CD8-positive, alpha-beta memory T cell (primary cell): ENCODE measurements at places on chromosomes 6 and 20. TPM values are rescaled to one million over a fixed set of nuclear protein-coding genes. Genes with fewer than 3 reads are reported as not detected.

Gene SLC35B3
- total RNA-seq = 11.0 TPM

Gene MYO6
- total RNA-seq = 5.4 TPM

Gene ZNF217
- total RNA-seq = 54.3 TPM

Gene ECT2L
- not detected for total RNA-seq

Gene LST1
- total RNA-seq = 22.4 TPM

Gene TNFRSF6B
- total RNA-seq = not detected

Gene PET117
- 14.7 TPM for total RNA-seq

Gene GSTA3
- not detected for total RNA-seq

Gene SASH1
- 0.72 TPM for total RNA-seq

Gene GUCA1A
- total RNA-seq = not detected

DNA sequence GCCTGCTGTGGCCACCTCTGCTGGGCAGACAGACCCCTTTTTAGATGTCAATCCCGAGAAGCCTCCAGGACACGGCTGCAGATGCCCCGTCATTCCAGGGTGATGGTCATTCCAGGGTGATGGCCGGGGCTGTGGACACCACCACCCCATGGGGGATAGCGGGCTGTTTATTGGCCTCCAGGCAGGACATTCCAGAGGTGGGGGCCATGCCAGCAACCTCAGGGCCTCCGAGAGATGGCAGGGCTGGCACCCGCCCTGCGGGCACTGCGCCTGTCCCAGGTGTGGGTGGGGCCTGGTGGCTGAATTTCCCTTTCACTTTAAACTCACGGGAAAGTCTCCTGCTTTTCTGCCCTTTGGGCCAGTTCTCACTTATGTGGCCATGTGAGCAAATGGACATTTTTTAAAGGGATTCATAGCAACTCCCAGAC lies 14.5 kb downstream of the COL9A3 start:
- no peaks in the 10 kb centered on the region for H3K27me3 ChIP-seq
- H3K27ac ChIP-seq = no peak overlapping the region
- no peak for DNase-seq
- H3K4me3 ChIP-seq = no peak overlapping the region
- no peaks in the 10 kb centered on the region for H3K36me3 ChIP-seq

GRCh38 chr6:170284126-170284773 lies 6.6 kb downstream of the DLL1 start:
- no peaks in the 10 kb centered on the region for H3K36me3 ChIP-seq
- no peak overlapping the region for H3K4me3 ChIP-seq
- no peak overlapping the region for H3K27ac ChIP-seq
- peaks cover 21% of the 10 kb centered on the region for H3K27me3 ChIP-seq
- peaks cover 17% of the 10 kb centered on the region for H3K4me1 ChIP-seq

- no peaks in the 10 kb centered on the region for H3K4me1 ChIP-seq
- no peaks in the 10 kb centered on the region for H3K36me3 ChIP-seq
- H3K27ac ChIP-seq = no peak overlapping the region
- H3K27me3 ChIP-seq = no peaks in the 10 kb centered on the region
- no peak for DNase-seq
These were observed 30.8 kb downstream of the KDM1B start for GRCh38 chr6:18186033-18186432.

DNA sequence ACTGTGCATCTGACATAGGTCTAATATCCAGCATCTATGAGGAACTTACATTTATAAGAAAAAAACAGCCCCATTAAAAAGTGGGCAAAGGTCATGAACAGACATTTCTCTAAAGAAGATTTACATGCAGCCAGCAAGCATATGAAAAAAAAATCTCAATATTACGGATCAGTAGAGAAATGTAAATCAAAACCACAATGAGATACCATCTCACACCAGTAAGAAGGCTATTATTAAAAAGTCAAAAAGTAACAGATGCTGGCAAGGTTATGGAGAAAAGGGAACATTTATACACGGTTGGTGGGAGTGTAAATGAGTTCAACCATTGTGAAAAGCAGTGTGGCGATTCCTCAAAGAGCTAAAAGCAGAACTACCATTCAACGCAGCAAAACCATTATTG lies 13.1 kb downstream of the METTL24 start:
- no peaks in the 10 kb centered on the region for H3K36me3 ChIP-seq
- H3K27me3 ChIP-seq = no peaks in the 10 kb centered on the region
- H3K4me1 ChIP-seq = no peaks in the 10 kb centered on the region

- no peaks in the 10 kb centered on the region for H3K27me3 ChIP-seq
- no peak for DNase-seq
- H3K36me3 ChIP-seq = no peaks in the 10 kb centered on the region
- no peak overlapping the region for H3K27ac ChIP-seq
- no peak overlapping the region for H3K4me3 ChIP-seq
These were observed 73.1 kb upstream of the C20orf144 start for GRCh38 chr20:33589059-33589458.

DNA sequence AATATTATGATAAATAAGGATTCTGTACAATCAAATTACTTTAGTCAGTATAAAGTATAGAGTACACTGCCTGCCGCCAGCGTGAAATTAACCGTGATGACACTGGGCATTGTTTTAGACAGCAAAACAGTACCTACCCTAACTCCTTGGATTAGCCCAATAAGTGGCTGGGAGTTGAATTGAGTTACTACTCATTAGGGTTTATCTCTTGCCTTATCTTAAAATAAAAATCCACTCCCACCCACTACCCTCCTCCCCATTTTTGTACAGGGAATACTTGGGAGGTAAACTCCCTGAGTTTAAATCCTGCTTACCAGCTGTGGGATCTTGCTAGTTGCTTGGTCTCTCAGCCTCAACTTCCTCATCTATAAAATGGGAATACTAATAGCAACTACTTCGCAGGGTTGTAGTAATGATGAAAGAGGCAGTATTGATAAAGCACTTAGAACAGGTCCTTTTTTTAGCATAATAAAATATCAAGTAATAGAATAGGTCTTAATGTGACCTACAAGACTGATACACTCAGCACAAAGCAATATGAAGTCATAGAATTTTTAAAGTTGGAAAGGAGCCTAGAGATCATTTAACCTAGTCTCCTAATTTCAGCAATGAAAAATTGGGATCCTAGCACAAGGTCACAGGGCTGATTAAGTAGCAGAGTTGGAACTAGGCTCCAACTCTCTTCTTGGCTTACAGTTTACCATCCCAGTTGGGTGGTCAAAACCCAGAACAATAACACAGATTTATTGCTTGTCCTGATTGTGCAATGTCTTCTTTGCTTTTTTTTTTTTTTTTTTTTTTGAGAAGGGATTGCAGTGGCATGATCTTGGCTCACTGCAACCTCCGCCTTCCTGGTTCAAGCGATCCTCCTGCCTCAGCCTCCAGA lies 23.8 kb downstream of the PHACTR2 start:
- no peaks in the 10 kb centered on the region for H3K4me1 ChIP-seq
- no peaks in the 10 kb centered on the region for H3K36me3 ChIP-seq
- no peak overlapping the region for H3K27ac ChIP-seq
- no peaks in the 10 kb centered on the region for H3K27me3 ChIP-seq

GRCh38 chr6:119470893-119471542 lies 121.5 kb upstream of the MAN1A1 start:
- H3K36me3 ChIP-seq = no peaks in the 10 kb centered on the region
- H3K27ac ChIP-seq = no peak overlapping the region
- no peak overlapping the region for H3K4me3 ChIP-seq
- no peaks in the 10 kb centered on the region for H3K27me3 ChIP-seq
- H3K4me1 ChIP-seq = no peaks in the 10 kb centered on the region

GRCh38 chr6:122726649-122727048 lies 52.9 kb upstream of the FABP7 start:
- DNase-seq = no peak
- no peaks in the 10 kb centered on the region for H3K4me1 ChIP-seq
- no peaks in the 10 kb centered on the region for H3K36me3 ChIP-seq
- no peaks in the 10 kb centered on the region for H3K27me3 ChIP-seq
- no peak overlapping the region for H3K4me3 ChIP-seq
